ENCODE measurements at places on chromosomes 5 and 9. TPM values are rescaled to one million over a fixed set of nuclear protein-coding genes. Genes with fewer than 3 reads are reported as not detected.
A peak's percentile ranks its signal among the peaks of the same experiment; 100 is the strongest.

DNA sequence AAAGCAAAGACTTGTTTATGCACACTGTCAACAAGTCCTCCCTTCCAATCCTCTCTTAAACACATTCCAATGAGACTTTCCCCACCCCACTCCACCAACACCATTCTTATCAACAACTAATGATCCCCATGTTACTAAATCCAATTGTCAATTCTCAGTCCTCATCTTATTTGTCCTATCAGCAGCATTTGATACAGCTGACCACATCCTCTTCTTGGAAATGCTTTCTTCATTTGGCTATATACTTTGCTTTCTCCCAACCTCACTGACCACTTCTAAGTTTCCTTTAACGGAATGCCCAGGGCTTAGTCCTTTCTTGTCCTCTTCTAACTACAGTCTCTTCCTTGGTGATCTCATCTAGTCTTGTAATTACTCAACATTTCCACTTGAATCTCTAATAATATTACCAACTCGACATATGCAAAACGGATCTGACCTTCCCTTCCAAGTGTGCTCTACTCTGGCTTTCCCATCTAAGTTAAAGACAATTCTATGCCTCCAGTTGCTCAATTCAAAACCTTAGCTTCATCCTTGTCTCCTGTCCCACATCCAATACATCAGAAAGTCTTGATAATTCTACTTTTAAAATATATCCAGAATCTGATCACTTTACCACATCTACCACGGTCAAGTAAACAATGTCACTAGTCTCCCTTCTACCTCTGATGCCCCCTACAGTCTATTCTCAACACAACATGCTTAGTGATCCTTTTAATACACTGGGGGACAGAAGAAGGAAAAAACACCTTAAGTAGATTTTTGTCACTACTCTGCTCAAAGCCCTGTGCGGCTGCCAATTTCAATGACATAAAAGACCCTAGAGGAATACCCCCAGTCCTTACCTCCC lies 25.5 kb downstream of the AGTPBP1 start:
- DNase-seq, result no peak

GRCh38 chr5:146158255-146158654 lies 24.2 kb downstream of the LARS1 start:
- no peak for DNase-seq

DNA sequence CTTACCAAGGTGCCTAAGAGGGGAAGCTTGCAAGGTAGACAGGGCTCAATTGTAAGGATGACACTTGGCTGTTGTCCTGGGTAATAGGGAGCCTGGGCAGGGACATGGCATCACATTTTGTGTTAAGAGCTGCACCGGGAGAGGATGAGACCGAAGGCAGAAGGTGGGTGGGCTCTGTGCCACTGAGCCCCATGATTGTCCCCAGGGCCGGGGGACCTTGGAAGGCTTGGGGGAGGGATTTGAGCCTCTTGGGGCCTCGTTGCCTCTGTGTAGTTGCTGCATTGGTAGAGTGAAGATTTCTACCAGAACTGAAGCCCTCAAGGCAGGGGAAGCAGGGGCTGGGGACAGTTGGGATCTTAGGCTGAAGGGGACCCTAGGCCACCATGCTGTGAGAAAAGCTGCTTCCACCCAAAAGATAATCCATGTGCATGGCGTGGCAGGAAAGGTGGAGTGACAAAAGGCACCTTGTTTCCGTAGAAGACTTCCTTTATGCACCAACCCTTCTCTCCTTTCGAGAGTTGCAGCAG lies 11.9 kb downstream of the FGF18 start:
- DNase-seq, result no peak

DNA sequence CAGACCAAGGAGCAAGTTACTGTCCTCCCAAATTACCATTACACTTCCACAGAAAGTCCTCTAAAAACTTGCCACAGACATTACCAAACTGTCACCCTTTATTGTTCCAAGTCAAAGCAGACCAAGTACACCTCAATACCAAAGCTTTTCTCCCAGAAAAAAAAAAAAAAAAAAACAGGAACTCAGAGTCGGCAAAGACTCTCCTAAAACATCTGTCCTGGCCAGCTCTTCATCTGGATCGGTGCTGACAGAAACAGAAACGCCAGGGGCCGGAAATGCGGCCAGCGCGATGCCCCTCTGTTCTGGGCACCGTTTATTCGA lies 718 bp downstream of the DEPDC1B start:
- DNase-seq, result peak; percentile 6

DNA sequence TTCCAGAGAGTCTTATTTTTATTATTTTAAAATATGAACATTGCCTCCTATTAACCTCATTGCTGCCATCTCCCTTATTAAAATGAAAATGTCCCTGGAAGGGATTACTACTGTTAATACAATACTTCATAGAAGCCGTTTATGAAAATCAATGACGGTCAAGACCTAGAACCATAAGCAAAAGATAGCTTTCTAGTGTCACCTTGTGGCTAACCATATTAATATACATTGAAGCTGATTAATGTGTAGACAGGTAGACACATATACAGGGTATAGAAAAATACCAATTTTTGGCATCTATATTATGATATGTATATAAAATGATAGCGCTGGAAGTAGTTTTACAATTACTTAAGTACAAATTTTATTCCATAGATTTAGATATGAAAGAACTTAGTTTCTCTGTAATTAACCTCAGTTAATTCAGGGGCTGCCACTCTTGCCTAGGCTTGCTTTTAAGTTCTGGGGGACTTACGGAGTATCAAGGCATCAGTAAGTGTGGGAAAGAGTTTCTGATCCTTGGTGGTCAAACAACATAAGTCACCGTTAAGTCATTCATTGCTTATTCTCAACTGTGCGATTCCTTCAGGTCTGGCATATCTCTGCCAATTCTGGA lies 2.5 kb upstream of the YTHDC2 start:
- peak; percentile 74 for DNase-seq

GRCh38 chr5:59548807-59549357 lies 344.6 kb downstream of the PDE4D start:
- DNase-seq, result peak; percentile 27

GRCh38 chr9:34279411-34279810 lies 49.7 kb downstream of the KIF24 start:
- DNase-seq, result no peak

DNA sequence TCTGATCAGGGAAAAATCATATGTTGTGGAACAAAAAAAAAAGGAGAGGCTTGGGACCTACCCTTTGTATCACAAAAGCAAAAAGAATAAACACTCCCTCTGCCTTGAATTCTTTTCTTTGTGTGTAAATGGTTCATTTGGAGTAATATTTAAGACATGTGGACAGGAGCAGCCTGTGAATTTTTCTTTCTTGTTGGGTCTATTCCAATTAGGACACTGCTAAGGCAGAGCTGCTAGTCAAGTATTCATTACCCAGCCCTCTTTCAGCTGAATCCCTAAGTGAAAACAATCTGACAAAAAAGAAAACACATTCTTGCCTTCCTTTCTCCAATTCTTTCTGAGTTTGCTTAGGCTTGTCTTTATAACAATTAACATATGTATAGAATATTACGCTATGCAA lies 330.0 kb downstream of the EBF1 start:
- peak; percentile 70 for DNase-seq

DNA sequence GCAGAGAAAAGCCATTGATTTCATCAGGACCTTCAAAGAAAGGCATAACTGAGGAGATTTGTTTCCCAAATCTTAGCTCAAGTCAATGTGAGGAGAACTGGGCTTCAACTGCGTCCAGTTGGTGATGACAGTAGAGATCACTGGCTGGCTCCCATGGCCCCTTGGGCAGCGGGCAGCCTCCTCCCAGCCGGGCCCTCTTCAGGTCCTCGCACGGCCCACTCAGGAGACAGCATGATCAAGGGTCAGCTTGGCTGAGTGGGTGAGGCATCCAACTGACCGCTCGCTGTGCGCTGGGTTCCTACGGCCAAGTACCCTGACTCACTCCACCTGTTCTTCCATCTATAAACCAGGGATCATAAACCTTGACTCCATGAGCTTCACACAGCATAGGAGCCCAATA lies 274.0 kb downstream of the NSG2 start:
- no peak for DNase-seq

The CCL28 gene
- 5.5 TPM for total RNA-seq

The AK8 gene
- not detected for total RNA-seq
